ENCODE measurements at places on chromosomes 7 and 10.
A peak's percentile ranks its signal among the peaks of the same experiment; 100 is the strongest.

DNA sequence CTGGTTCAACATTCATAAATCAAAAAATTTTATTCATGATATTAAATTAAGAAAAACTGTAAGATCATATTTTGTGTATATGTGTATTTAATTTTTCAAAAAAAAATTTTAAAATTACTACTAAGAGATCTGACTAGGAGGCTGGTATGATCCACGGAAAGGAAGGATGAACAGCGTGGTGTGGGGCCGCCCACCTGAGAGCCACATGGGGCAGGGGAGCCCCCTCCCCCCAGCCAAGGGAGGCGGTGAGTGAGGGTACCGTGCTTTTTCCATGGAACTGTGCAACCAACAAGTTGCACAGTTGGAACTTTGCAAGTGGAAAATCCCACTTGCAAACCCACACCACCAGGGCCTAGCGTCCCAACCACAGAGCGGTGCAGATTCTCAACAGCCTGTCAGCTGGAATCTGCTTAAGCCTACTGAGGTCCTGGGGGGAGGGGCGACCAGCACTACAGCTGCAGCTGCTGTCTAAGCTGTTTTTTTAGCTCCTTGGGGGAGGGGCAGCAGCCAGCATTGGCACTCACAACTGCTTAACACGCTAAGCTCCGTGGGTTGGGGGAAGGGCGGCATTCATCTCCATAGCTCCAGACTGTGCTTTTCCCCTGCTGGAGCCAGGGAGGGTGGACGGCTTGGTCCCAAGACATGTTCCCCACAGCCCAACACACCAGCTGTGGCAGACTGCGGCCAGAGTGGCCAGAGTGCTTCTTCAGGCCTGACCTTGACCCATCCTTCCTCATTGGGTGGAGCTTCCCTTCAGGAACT is 94.2 kb upstream of the IGFBP3 start:
- no peak for DNase-seq

GRCh38 chr10:72328829-72329204 is 25.9 kb downstream of the DNAJB12 start:
- DNase-seq: peak; percentile 61

- DNase-seq: no peak
Measured at GRCh38 chr7:158907390-158907789, 51.0 kb downstream of the DYNC2I1 start.

GRCh38 chr7:20301311-20301939 is 29.3 kb upstream of the ITGB8 start:
- no peak for DNase-seq
